ENCODE measurements at places on chromosomes 7 and 10.

GRCh38 chr10:51297438-51297837, 223.2 kb downstream of the PRKG1 start:
- no peak for DNase-seq

- DNase-seq: no peak
Observed at GRCh38 chr7:105935250-105935649, 27.8 kb upstream of the CDHR3 start.

GRCh38 chr10:76403912-76404311, 972.5 kb downstream of the LRMDA start:
- peak; percentile 60 for DNase-seq

- no peak for DNase-seq
Observed at GRCh38 chr7:140230516-140230860, 53.7 kb upstream of the KDM7A start.

- DNase-seq: no peak
Observed at GRCh38 chr10:116685807-116686206, 56.6 kb downstream of the HSPA12A start.

DNA sequence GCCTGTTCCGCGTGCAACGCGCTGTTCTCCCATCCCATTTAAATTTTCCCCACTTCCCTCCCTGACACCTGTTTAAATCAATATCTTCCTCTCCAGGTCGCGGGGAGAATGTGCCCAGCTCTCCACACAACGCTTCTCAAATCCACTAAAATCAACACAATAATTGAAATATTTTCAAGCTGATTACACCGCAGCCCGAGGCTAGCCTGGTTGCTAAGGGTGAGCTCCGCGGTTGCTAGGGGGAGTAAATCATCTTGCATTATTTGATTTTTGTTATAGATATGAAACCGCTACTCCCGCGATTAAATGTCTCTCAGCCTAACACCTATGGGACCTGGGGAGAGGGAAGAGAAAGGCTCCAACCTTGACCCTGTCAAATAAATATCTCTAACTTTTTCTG, 36.2 kb downstream of the UNCX start:
- DNase-seq: no peak

GRCh38 chr10:47441938-47442337, 42.0 kb downstream of the ANXA8 start:
- DNase-seq: no peak

GRCh38 chr10:51588984-51589383, 110.4 kb downstream of the CSTF2T start:
- DNase-seq: no peak
